Glomerular endothelial cell (primary cell): ENCODE measurements at places on chromosomes 11 and 22.

DNA sequence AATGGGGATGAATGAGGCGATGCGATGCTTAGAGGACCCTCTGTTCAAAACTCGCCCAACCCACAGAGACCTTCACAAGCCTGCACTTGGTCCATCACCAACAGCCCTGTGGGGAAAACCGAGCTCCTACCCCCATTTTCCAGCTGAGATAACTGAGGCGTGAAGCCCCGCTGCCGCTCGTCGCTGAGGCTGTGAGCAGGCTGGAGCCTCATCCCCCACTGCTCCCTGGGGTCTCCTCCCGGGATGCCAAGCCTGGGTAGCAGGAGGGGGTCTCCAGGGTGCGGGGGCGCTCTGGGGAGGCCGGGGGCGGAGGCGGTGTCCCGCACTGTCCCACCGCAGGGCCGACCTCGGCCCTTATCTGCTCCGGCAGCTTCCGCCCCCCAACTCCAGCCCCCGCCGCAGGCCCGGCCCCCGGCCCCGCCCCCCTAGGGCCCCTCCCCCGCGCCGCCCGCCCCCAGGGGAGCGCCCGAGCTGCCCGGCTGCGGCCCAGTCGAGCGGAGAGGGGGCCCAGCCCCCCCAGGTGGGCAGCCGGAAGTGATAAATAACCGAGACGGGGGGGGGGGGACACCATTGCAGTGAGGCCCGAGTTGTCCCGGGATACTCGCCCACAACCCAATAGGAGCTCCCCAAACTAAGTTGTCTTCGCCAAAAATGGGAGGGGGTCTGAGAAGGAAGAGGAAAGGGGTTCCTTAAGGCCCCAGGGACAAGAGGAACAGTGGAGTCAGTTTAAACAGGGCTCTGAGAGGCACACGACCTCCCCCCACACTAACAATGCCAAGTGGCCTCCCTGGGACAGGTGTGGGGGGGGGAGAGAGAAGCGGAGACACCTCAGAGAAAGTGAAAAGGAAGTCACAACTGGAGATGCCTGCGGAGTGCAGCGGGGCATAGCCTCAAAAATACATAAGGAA, 8.3 kb upstream of the SLC39A13 start:
- DNase-seq: no peak

DNA sequence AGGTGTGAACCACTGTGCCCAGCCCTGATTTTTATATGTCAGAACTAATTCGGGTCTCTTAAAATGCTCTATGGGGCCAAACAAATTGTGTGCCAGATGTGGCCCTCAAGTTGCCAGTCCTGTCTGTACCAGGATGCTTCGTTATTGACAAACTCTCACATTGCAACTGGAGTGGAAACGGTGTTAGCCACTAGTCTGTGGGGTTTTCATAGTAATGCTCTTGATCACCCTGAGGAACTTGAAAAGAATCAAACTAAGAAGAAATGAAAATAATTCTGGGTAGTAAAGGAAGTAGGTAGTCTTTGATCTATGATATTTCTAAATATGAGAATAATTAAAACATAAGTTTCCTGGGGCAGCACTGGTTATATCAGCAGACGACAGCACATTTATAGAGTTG, 67.3 kb upstream of the ADSL start:
- no peak for DNase-seq

DNA sequence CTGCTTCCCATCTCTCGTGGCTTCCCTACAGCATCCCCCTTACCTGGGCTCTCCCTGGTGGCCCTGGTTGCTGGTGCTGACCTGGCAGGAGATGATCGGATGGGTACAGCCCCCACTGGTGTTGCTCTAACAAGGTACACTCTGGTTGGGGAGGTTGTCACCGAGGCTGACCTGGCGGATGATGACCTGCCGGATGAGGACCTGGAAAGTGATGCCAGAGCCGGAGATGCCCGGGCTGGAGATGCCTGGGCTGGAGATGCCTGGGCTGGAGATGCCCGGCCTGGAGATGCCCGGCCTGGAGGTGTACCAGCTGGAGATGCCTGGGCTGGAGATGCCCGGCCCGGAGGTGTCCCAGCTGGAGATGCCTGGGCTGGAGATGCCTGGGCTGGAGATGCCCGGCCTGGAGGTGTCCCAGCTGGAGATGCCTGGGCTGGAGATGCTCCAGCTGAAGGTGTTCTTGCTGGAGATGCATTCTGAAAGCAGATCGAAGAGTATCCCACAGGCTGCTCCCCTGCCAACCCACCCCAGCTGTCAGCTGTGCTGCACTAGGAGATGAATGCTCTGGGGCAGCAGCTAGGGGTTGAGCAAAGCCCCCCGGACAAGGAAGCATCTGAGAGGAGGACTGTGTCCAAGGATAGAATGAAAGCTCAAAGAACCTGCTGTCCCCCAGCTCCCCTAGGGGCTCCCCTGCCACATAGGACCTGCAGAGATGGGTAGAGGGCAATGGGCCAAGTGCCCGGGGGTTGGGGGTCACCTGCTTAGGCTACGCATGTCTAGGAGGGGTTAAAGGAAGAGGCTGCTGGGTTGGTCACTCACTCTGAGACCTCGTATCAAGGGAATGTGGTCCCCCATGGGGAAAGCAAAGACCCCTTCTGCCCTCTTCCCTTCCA, 10.6 kb downstream of the TMPRSS13 start:
- DNase-seq: no peak

- no peak for DNase-seq
These were observed 12.9 kb upstream of the FAT3 start for GRCh38 chr11:92211576-92212167.

GRCh38 chr11:79092791-79093353, 348.0 kb downstream of the TENM4 start:
- DNase-seq: no peak

- no peak for DNase-seq
These were observed 24.8 kb upstream of the THY1 start for GRCh38 chr11:119447664-119448242.

DNA sequence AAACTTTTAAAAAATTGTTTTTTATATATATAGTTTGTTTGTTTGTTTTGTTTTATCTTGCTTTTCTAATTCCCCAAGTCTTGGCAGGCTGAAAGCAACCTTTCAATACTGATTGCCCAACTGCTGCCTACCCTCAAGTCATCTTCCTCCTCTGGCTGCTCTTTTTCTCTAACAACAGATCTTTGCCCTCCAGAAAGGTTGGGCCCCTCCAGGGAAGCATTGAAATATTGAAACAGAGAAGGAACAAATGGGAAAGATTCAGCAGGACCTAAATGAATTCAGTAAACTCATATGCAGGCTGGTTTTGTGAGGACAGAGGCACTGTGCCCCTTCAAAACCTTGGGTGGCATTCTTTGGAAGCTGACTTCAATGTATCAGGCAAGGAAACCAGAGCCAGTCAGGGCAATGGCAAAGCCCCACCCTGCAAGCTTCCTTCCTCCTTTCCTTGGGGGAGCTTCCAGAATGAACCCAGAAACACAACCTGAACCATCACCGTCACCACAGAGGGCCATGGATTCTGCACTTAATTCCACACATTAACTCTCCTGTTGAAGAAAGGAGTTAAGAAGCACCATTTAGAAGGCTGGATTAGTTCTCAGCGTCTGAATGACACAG, 815 bp upstream of the MS4A6A start:
- DNase-seq: no peak

DNA sequence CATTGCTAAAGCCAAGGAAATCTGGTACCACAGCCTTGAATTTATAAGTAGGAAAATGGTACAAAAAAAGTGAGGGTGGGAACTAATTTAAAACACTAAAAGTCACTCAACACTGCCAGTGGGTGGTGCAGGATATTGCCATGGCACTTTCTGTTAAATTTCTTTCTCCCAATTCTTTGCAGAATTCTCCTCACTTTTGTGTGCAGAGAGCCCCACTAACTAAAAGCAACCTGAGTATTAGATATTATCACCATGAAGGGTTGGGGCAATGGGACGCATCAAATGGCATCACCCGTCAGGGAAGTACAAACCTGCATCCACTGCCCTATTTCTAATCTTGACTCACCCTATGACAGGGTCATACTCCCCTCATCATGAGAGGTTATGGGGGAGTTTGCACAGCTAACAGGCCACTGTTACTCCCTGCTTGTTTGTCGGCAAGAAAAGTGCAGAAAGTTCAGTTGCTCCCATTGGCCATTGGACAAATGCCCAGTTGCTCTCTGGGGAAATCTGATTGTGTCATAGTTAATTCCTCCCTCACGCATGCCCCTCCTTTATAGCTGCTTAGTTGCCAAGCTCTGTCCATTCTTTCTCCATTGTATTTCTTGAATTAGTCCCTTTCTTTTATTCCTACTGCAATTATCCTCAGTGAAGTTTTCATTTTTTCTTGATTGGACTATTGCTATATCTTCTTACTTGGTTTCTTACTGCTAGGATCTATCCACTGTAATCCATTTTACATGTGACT, 93.8 kb upstream of the BLID start:
- no peak for DNase-seq

- no peak for DNase-seq
These were observed 70.8 kb downstream of the KCNJ1 start for GRCh38 chr11:128796270-128796669.

DNA sequence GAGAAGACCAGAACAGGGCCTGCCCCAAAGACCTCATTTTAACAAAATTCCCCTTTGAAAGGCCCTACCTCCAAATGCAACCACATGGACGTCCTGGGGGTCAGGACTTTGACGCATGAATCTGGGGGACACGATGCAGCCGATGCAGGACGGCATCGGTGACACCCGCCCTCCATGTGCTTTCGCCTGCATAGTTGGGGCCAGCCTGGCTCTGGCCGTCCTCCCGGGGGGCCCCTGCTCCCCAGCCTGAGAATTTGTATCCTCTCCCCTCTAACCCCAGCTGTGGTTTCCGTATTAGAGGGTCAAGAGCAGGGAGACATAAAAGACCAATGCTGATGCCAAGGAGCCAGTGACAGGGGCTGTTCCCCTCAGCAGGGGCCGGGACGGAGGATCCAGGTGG, 18.4 kb upstream of the BRSK2 start:
- DNase-seq: no peak

GRCh38 chr11:62710001-62710345, 2.5 kb downstream of the GNG3 start:
- no peak for DNase-seq

DNA sequence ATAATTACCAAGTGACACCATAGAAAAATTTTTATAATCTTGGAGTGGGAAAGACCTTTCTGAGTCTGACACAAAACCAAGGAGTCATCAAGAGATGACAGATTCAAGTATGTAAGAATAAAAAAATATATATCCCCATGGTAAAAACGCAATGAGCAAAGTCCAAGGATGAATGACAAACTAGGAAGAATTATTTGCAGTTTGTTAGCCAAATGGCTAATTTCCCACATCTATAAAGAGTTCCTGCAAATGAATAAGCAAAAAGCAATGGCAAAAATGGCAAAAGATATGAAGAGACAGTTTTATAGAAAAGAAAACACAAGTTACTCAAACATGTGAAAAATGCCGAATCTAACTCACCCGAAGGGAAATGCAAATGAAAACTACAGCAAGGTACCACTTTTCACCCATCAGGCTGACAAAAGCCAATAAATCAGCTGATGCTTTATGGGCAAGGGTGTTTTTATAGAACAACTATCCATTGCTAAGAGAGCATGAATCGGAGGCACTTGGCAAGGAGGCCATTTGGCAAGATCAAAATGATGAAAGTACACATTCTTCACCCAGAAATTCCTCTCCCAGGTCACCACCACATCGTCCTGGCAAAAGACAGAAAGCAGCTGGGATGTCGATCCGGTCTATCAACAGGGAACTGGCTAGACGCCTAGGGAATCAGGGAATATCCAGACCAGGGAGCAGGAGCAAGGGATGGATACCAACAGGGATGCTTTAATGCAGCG, 21.1 kb upstream of the KLHL35 start:
- no peak for DNase-seq

DNA sequence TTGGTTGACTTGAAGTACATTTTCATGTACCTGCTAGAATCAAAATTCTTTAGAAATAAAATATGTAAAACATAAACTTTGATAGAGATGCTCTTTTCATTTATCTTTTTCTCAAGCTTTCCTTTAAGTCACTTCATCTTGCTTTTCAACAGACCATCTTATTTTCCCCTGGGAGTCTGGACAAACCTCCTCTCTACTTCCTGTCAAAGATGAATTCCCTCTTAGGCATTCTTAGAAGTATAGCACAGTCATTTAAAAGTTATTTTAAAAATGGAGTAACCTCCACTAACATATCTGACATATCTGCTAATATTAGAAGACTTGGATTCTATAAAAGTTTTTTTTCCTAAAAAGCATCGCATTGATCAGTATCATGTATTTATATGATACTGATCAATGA, 84.8 kb upstream of the PAX6 start:
- DNase-seq: no peak

GRCh38 chr11:11010624-11011127, 152.8 kb upstream of the ZBED5 start:
- DNase-seq: no peak

GRCh38 chr11:57424137-57424791, 2.7 kb downstream of the SLC43A3 start:
- no peak for DNase-seq

DNA sequence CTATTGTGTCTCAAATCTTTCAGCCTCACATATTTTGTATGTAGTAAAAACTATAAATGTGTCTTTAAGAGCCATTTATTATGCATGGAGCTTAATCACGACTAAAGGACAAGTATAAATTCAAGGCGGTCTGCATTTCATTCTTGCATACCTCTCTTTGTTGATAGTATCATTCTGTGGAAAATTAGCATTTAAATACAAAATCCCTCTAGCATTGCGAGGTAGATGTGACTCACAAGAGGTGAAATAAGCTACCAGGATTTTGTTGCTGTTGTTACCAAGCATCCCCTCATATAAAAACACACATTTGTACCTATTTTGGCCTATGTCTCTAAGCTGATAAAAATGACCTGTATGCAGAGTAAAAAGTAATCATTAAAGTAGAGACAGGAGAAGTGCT, 537.4 kb upstream of the LUZP2 start:
- DNase-seq: no peak

GRCh38 chr11:117002639-117003299, 95.5 kb downstream of the SIK3 start:
- no peak for DNase-seq

DNA sequence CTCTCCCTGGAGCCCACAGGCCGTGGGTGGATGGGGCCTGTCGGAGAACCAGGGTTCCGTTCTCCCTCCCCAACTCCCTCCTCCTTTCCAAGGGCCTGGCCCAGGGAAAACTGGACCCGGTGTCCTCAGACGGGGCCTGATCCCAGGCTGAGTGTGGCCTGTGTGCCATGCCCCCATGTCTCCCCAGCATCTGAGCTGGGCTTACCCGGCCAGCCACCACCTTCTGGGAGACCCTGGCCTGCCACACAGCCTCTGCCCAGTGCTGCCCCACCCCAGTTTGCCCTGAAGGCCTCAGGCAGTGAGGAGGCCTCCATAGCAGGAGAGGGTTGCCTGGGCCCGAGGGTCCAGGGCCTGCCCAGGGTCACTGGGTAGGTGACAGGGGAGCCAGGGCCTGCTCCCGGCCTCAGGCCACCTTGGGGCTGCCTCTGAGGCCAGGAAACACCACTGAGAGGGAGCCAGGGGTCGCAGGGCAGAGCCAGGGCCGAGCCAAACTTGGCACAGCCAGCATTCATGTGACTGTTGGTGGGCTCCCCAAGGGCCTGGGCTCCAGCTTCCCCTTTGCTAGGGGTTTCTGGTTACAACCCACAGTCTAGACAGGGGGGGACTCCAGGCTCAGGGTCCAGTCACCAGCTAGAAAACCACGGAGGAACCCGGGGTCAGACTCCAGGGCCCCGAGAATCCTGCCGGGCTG, 590 bp upstream of the IFITM10 start:
- DNase-seq: no peak
